ENCODE measurements at places on chromosomes 7 and 10. TPM values are rescaled to one million over a fixed set of nuclear protein-coding genes. Genes with fewer than 3 reads are reported as not detected.

DAGLB gene
- total RNA-seq: 13.3 TPM

CUBN gene
- 0.88 TPM for total RNA-seq

LMTK2 gene
- total RNA-seq: 15.8 TPM

IGFBP3 gene
- total RNA-seq: 9.3 TPM

PAPSS2 gene
- total RNA-seq: 4.2 TPM

AS3MT gene
- total RNA-seq: 2.1 TPM
